ENCODE measurements at places on chromosomes 2 and 18. TPM values are rescaled to one million over a fixed set of nuclear protein-coding genes. Genes with fewer than 3 reads are reported as not detected.

- no peak for DNase-seq
These were observed 6.6 kb downstream of the RIT2 start for GRCh38 chr18:43108882-43109281.

GRCh38 chr2:161246281-161246680 is 61.9 kb upstream of the PSMD14 start:
- no peak for DNase-seq

DNA sequence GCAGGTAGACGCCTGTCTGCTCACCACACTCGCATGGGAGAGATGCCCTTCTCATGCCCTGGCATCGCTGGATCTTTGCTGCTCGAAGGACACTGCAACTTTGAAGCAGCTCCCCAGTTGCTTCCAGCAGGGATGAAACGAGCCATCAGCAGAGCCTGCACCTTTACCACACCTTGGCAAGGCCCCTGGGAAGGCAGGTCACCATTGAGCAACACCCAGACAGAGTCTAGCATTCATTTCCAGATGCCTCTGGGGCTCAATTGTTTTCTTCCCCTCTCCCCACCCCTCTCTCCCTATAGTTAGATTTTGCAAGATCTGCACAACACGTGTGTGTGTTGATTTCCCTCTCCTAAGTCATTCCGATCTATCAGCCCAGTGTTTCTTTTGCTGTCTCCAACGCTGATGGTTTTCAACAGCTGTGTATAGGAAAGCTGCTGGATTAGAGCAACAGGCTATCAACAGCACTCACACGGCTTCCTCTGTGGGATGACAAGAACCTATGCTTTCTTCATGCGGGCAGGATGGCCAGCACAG is 25.6 kb upstream of the INHBB start:
- no peak for DNase-seq

DNA sequence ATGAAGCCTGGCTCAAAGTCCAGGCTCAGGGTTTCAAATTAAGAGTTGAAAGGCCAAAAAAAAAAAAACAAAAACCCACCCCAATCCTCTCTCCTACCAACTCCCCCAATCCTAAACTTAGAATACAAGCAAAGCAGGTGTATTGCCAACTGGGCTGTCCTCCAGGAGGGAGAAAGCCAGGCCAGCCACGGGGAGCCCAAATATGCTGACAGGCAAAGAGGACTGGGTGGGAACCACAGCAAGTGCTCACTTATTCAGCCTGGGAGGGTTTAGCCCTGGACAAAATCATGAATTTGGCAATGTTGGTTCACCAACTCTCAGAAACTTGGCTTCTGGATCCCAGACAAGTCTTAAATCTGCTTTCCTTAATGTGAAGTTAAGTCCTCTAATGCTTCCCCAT is 36.5 kb downstream of the GKN2 start:
- DNase-seq, result no peak

The CHCHD5 gene
- 27.7 TPM for polyA plus RNA-seq

- no peak for DNase-seq
These were observed 46.9 kb downstream of the TMEM17 start for GRCh38 chr2:62459106-62459505.

The DCDC2C gene
- polyA plus RNA-seq, result not detected

DNA sequence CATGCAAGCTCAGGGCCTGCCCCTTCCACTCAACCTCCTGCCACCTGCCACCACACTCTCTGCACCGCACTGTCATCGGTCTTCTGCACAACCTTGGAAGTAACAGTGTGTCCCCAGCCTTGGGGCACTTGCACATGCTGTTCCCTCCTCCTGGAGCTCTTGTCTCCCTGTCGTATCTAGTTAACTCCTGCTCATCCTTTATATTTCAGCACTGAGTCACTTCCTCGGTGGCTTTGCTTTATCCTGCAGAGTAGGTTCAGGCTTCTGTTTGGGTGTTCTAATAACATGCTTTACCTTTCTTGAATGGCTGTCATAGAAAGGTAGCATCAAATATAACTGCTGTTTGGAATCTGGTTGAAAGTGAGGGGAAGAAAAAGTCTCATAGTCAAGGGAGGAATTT is 25.3 kb downstream of the PAX8 start:
- no peak for DNase-seq

GRCh38 chr2:44275927-44276303 is 635 bp downstream of the SLC3A1 start:
- DNase-seq, result no peak

DNA sequence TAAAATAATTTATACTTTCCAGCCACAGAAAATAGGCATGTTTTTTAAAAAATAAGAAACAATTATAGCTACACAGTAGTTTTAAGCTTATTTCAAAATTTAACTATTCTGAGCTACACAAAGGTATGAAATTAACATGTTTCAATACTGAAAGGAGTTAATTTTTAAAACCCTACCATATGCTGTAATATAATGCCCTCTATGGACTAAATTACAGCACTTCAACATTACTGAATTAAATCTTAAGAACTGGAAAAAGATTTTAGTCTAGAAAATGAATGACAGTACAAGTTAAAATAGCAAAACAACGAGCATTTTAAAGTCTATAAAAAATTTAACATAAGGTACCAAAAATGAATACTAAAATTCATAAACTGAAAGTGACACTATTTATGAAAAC is 36.3 kb downstream of the RTN4 start:
- DNase-seq, result no peak

DNA sequence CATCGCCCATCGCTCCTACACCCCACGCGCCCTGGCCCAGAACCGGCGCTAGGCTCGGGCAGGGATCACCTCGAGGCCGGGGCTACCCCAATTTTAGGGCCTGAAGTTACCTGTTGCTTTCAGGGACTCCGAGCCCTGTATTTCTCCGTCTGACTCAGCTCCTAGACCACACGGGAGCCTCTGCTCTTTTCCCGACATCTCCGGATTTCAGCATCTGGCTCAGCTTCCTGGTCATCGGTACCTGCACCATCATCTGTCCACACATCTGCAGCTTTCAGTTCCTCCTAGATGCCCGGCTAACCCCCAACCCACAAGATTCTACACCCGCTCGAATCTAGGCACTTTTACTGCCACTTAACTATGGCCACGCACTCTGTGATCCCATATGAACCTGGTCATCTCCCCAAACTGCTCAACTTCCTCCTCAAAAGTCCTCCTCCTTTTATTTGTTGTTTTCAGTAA is 12.1 kb upstream of the HMSD start:
- DNase-seq, result no peak

DNA sequence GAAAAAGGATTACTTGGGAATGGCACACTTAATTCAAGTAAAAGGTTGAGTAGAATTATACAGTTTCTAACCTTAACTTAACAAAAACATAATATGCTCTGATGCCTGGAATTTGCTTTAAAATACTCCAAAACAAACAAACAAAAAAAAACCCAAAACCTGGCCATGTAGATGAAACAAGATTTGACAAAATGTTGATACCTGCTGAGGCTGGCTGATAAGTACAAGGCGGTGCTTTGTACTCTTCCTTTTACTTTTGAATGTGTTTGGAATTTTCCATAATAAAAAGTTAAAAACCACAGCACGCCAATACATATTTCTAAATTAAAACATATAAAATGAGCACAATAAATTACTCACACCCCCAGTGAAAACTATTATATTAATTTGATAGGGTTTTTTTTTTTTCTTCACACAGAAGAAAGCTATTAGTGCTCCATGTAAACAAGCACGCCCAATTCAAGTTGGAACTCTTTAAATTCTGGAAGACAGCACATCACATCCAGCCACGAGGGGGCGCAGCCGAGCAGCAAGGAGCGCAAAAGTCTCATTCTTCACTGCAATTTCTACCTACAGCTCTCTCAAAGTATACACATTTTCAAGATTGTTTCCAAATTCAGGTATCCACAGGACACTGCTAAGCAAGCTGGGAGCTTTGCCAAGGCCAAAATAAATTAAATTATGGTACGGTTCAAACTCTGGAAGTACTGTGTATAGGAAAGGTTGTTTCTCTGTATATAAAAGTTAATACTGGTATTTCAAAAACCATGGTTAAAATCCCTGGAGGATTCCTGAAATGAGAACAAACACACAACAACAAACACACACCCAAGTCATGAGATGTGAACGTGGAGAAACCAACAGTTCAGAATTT is 7.5 kb downstream of the SERTAD2 start:
- DNase-seq, result no peak

DNA sequence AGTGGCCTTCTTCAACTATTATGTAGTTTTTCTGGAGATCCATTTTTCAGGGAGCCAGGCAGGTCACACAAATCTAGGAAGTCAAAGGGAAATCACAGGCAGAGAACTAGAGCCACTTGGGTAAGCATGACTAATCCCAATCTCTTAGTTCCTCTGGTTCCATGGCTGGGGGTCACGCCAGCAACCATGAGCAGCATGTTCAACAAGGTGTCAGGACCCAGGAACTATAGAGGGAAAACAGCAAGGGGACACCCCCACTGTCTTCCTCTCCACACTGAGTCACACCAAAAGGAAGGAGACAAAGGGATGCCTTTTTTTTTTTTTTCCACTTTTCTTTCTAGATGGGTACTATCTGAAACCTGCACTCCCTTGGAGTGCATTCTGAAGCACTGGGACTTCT is 250.9 kb downstream of the OTX1 start:
- no peak for DNase-seq

The ANKRD30B gene
- 0.13 TPM for polyA plus RNA-seq

The CAPN14 gene
- polyA plus RNA-seq, result 0.16 TPM

The ANKRD36C gene
- polyA plus RNA-seq, result 39.6 TPM

DNA sequence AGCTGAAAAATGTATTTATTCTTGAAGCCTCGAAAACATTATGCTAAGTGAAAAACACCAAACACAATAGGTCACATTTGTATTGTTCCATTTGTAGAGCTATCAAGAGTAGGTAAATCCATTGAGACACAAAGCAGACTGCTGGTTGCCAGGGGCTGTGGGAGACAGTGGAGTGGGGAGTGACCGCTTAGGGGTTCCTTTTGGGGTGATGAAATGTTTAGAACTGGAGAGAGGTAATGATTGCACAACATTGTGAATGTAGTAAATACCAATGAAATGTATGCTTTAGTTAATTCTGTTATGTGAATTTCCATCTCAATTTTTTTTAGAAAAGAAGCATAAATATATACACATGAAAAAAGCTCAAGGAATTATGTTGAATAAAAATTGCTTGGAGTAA is 15.8 kb downstream of the KCTD18 start:
- no peak for DNase-seq

The HADHB gene
- polyA plus RNA-seq, result 194 TPM

DNA sequence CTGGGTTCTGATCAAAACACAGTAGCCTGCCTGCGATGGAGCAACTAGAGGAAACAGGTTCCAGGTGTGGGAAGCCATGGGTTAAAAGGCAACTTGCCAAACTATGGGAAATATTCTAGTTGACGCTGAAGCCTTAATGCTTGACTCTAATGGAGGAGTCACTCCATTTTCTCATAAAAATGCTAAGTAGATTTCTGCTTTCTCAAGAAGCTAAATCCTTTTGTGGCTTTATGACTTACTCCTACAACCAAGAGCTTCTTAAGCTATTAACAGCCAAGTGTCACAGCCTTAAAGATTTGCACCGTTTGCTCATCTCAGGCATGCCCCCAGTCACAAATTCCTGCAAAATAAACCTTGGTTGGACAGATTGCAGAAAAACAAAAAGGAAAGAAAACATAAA is 25.2 kb downstream of the ANKRD44 start:
- no peak for DNase-seq

DNA sequence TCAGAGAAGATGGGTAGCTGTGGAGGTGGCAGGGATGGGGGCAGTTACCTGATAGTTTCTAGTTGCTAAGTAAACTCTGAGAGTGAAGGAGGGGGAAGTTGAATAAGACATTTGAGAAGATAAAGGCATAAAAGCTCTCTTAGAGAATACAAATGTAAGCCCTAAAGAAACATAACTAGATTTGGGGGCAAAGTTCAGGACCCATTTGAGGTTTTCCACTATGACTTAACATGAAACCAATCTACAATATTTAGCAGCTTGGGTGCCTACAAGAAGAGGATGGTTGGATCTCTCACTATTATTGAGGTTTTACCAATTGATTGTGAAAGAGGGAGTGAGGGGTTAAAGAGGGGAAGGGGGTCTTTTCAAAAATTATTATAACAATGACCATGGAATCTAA is 34.4 kb upstream of the LYPD6 start:
- DNase-seq, result no peak

All from left renal cortex interstitium (tissue), 4 donors.